ENCODE measurements at places on chromosomes 2 and 18.

DNA sequence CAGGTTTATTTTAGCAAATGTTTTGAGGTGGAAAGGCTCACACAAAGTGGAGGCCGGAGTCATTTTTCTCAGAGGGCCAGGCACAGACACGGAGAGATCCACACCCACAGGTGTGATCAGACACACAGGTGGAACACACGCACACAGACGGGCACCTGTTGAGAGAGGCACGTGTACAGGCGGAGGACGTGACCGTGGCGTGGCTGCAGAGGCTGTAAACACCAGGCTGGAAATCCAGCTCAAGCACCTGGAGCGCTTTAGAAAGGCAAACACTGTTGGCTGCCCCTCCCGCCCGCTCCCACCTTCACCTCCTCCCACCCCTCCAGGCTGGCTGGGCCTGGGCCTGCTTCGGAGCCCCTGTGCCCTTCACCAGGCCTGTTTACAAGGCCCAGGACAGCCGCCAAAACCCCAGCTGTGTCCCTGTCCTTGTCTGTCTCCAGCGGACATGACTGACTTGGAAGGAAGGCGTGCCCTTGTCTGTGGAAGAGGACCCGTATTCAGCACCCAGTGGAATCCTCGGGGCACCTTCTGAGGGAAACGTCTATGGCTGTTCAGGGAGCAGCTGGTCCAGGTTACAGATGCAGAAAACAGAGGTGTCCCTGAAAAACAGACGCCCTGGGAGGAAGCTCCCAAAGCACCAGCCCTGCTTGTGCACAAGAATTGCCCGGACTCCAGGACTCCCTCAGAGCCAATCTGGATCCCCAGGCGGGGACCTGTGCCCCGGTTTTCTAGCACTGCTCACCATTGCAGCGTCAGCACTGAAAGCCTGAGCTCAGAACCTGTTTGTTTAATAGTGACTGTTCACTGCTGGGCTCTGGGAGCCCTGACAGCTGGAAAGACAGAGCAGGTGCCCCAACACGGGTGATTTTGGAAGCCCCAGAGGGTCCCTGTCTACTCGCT, 134.3 kb upstream of the HAAO start:
- no peak for DNase-seq

- no peak for DNase-seq
These were observed 106.5 kb downstream of the COL6A3 start for GRCh38 chr2:237307474-237307873.

- no peak for DNase-seq
These were observed 7.0 kb downstream of the CTIF start for GRCh38 chr18:48545757-48546321.

DNA sequence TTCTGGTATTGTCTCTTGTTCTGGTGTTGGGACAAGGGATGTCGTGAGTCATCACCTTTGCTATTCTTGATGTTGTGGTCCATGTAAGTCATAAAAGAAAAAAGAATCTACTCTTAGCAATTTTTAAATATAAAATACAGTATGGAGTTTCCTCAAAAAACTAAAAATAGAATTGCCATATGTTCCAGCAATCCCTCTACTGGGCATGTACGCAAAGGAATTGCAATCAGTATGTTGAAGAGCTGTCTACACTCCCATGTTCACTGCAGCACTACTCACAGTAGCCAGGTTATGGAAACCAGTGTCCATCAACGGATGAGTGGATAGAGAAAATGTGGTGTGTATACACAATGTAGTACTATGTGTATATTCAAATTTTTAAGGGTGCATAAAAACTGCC, 10.9 kb upstream of the GNAL start:
- DNase-seq: no peak

DNA sequence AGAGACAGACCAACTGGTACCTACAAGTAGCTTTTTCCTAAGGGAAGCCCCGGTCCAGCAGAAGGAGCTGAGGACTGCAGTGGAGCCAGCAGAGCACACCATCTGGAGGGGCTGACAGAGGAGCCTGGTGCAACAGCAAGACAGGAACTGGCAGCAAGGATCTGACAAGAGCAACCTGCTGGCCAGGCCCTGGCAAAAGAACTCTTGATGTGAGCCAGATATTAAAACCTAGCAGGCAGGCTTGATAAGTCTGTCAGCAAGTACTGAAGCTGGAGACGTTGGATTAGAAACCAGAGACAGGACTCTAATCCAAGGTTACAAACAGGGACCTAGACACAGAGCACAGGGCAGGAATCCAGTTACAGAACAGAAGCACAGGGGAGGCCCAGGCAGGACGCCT, 260.7 kb upstream of the MGAT5 start:
- DNase-seq: no peak

- no peak for DNase-seq
These were observed 19.6 kb upstream of the PROKR1 start for GRCh38 chr2:68623820-68624219.

- DNase-seq: no peak
These were observed 470.1 kb downstream of the TMX3 start for GRCh38 chr18:68244786-68245185.

GRCh38 chr2:20448246-20448976, 1.5 kb downstream of the RHOB start:
- no peak for DNase-seq

DNA sequence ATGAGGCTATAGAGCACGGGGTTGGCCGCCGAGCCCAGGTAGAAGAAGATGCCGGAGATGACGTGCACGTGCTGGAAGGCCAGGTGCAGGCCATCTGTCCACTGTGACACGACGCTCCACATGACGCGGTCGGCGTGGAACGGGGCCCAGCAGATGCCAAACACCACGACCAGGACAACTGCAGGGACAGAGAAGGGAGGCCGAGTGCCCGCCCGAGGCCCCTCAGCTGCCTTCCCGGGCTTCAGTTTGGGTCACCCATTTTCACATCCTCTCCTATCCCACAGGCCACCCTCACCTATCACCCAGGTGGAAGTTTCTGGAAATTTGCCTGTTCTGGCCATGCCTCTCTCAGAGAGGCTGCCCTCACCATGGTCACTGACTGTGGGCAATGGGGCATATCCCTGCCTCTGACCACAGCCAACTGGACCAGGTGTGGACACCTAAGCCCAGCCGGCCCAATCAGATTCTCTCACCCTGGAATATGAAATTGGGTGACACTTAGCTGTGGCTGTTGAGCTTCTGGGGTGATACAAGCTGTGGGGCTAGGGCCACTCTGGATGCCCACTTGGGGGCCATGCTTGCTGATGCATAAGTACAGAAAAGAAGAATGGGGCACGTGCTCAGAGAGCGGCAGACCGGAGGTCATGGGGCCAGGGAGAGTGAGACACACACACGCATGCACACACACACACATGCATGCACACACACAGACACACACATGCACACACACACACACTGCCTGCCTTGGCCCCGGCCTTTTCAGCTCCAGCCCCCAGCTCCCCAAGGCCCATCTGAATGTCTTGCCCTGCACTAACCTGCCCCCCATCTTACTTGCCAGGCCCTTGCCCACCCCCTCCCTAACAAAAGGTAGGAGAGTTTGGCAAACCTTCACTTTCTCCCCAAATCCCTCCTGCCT, 4.7 kb downstream of the NMUR1 start:
- DNase-seq: no peak

- DNase-seq: no peak
These were observed 98.7 kb upstream of the THOC1 start for GRCh38 chr18:366466-367061.

- DNase-seq: no peak
These were observed 35.8 kb downstream of the SH3RF3 start for GRCh38 chr2:109164739-109165221.

DNA sequence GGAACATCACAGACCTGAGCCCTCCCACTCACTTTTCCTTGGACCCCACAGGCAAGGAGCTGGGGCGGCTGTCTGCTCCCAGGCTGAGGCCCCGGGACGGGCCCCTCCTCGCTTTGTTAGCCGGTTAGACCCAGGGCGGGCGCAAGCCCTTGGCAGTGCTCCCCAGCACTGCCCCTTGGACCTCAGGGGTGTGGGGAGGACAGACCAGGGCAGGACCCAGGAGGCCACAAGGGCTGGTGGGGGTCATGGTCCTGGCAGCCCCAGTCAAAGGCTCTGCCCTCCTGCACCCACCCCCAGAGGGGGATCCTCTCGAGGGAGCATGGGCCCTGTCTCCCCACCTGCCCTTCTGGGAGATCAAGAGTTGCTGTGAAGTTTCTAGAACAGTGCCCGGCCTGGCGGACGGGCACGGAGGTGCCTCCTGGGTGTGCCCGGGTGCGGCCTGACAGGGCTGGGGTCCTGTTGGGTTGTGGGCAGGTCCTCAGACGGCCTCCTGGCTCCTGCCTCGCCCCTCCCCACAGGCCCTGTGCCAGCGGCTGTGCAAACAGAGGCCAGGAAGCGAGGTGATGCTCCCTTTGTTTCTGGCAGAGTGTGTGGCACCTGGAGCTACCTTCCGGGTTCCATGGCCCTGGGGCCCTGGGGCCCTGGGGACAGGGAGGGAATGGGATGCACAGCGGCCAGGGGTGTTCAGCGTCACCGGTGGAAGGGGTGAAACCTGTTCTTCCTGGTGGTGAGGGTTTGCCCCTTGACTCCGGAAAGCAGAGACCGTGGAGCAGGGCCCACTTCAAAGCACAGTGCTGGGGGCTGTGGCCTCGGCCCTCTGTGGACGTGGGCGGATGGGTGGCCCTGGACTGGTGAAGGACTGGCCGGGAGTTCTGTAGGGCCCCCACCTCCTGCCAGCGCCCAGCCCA, 2.9 kb upstream of the GAL3ST2 start:
- no peak for DNase-seq

DNA sequence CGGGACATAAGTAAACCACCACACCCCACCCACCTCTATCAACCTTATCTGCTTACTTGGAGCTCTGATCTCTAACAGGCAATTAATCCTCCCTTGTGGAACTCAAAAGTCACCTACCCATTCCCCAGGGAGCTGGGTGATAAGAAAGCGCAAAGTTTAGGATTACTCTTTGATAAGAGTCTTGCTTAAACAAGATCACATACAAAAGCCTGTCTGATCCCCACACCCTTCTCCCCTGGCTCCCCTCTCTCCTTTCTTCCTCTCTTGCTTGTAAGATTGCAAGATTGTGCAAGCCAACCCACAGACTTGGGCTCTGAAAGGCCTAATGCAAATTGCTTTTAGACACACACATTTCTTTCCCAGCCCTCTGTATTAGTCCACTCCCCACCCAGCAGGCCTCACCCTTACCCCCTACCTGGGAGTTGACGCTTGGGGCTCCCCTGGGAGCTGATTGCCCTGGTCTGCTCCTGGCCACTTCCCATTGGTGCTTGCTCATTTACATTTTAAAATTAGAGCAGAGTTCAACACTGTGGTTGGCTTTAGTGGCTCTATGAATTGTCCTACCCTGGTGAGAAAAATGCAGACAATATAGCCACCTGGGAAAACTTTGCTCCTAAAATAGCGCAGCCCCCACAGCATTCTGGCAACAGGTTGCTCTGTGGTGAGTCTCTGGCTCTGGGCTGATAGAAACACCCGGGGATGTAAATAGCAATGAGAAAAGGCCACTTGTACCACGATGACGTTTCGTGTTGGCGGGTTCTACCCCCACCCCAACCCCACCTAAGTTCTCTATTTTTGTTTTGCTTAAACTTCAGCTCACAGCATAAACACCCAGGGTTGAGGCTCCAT, 92.8 kb upstream of the MSH2 start:
- no peak for DNase-seq

GRCh38 chr2:64838817-64839216, 150.4 kb upstream of the SLC1A4 start:
- DNase-seq: no peak

DNA sequence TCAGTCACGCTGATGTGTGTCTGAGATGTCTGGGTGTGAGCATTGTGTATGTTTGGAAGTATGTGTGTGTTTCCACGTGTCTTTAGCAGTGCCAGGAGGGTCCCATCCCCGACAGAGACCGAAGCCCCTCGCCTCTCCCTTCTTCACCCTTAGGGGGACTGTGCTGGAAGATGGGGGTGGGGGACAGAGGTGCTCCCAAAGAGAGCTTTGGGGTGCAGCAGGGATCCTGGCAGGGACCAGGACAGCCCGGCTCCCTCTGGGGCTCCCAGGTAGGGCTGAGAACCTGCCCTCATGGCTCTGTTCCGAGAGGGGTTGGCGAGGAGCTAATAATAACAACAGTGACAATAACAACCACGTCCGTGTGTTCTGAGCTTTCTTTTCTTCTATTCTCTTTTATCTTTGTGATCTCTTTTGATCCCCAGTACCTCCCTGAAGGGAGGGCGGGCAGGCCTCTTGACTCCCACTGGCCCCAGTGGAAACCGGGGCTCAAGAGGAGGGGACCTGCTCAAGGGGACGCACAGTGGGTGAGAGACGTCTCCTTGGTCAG, 57.6 kb downstream of the SMAD7 start:
- no peak for DNase-seq

DNA sequence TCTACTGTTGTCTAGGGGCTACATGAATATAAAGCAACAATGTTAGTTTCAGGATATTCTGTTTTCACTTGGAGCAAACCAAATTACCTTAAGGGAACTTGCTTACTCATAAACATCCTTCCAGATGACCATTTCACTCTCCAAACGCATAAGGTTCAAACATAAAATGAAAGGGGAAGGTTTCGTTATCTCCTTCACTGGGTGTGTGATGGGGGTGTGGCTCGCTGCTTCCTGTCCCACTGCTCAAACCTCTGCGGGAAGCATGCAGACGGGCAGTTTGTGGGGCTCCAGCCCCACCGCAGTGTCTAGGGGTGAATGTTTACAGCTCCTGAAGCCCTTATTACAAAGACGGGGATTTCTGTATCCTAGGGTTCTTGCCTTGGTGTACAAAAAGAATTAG, 1310.9 kb upstream of the TMEFF2 start:
- no peak for DNase-seq

DNA sequence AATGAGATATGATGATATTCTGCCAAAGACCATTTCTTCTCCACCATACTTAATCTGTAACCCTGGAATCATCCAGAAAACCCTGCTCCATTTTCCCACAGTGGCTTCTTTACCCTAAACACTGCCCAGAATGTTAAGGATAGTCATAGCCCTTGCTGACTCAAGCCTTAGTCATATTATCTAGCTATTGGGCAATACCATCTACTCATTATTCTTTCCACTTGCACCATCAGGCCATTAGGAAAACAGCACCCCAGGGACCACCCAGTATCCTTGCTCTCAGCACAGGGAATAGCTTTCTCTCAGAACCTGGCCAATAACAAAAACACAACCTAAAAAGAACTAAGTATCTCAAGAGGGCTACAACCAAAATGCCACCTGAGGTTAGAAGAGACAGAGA, 445.7 kb upstream of the SLC14A2 start:
- DNase-seq: no peak

DNA sequence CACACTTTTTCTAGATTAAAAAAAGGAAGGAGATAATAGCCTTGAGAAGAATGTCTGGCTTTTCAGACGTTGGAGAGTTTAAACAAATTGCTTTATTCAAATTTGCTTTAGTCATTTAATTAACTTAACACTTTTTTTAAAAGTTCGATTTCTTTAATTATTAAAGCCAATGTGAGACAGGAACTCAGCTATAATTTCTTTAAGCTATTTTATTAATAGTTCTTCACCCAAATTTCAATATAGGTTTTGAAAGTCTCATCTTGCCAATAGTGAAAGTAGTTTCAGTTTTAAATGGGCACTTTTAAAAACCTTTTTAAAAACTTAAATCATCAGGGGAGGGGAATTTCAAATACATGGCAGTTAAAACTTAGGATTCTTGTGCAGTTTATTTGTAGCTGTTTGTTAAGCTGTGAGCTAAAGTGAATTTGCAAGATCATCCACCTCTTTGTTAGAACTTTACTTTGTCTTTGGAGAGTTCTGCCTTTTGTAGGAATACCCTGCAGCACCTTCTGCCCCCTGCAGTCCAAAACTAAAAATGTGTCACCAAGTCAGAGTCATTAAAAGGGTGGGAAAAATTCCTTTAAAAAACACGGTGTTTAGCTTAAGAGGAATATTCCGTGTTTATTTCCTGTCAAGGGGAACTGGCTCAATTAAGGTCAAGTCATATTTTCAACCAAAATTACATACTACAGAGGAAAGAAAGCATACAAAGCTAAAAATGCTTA, 4.6 kb downstream of the TGIF1 start:
- no peak for DNase-seq

Data from omental fat pad (tissue), 4 donors.